Activated naive CD8-positive, alpha-beta T cell treated with anti-CD3 and anti-CD28 coated beads, Interleukin-2, amount 50 U/mL, for 16 hours (primary cell): ENCODE measurements at places on chromosomes 4 and X.

DNA sequence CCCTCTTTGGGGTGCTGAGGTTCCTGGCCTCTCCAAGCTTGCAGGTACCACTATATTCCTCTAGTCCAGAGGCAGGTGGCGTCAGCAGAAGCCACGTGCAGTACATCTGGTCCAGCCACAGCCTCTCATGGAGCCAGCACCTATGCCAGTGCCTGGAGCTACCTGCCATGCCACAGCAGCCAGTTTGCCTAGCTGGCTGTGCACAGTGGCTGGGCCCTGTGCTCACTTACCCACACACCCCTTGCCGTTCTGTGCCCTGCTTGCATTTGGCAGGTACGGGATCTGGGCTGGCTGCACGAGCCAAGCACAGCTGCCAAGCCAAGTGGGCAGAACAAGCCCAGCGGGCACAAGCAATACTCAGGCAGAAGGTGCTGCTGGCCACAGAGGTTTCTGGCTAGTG, 601.1 kb downstream of the EPHA5 start:
- no peak for DNase-seq

DNA sequence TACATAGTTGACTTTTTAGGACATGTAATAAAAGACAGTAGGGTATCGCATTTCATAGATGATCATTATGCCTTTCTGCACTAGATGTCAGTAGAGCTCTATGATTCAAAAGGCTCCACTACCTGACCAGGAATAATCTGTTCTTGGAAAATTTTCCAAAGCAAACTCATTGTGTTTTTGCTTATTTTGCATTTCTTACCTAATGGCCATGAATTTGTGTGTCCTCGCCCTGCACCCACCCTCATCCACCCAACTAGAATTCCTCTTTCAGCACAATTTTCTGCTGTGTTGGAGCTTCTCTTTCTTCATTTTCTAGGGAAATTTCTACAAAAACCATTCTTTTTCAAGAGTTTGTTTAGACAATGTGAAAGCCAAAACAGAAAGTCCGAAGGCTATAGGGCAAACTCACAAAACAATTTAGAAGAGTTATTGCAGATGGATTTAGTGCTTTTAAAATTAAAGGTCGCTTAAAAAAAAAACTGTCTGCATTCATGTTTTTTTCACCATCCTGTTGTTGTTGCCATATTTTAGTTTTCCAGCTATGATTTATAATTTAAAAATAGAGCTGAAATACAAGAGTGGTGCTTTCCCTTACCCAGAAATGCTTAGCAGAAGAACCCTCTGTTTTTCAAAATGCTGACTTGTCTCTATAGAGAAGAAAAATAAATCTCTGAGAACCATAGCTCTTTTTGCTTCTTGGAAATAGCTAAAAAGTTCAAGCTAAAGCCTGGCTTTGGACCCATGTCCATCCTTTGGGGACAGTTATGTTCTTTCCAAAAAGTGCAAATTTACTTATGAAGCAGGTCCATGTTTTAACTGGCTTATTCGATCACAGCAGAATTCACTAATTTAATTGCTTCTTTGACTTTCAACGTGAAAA, 183.7 kb downstream of the SPATA18 start:
- no peak for DNase-seq

DNA sequence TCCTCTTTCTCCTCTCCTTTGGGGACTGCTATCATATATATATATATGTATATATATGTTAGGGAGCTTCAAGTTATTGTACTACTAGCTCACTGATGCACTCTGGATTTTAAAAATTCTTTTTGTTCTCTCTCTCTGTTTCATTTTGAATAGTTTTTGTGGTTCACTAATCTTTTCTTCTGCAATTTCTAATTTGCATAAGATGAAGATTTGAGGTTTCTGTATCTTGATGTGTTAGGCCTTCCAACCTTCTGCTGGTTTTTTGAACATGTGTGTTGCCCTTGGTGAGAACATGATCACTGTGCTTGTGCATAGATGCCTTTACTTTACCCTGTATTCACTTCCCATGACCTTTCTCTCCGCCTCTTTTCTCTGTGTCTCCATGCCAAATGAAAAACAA, 7.8 kb upstream of the ZNF718 start:
- no peak for DNase-seq

- DNase-seq = no peak
These were observed 97.9 kb downstream of the COX18 start for GRCh38 chr4:72971572-72971971.

GRCh38 chr4:21795091-21795490, 153.5 kb downstream of the KCNIP4 start:
- DNase-seq = no peak
